H1 (cell line): ENCODE measurements at places on chromosomes 6 and 20. TPM values are rescaled to one million over a fixed set of nuclear protein-coding genes. Genes with fewer than 3 reads are reported as not detected.

Gene PPIL6
- polyA plus RNA-seq: 0.19 and 0.42 TPM in 2 replicates

Gene PTPRK
- polyA plus RNA-seq: 11.4 and 24.4 TPM in 2 replicates

Gene CCN5
- not detected in 2 replicates for polyA plus RNA-seq

Gene NRSN1
- polyA plus RNA-seq: 0.03 and 0.15 TPM in 2 replicates

Gene MOG
- polyA plus RNA-seq: 0.17 and 0.19 TPM in 2 replicates
